ENCODE measurements at places on chromosomes 3 and 15.

- no peak for DNase-seq
Measured at GRCh38 chr3:19881036-19881435, 53.0 kb downstream of the EFHB start.

- DNase-seq: peak; percentile 60
Measured at GRCh38 chr3:12984023-12984823, 89.0 kb downstream of the IQSEC1 start.

DNA sequence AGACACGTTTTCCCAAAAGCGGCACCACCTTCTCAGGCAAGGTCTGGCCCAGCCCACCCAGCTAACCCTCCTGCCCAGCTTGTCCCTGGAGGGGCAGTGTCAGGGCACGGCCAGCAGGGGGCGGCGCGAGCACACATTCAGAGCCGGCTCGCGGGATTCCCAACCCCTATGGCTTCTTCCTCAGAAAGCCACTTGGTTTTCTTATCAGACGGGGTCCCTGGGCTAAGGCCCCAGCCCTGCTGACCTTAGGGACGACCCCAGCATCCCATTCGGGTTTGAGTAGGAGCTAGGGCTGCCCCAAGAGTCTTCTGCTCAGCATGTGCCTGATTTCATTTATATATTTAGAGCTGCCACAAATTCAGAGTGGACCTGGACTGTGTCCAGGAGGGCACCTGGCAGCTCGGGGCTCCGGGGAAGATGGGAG lies 14.5 kb downstream of the RLBP1 start:
- DNase-seq: peak; percentile 68

GRCh38 chr3:18446149-18446825 lies 21.1 kb upstream of the SATB1 start:
- no peak for DNase-seq

- no peak for DNase-seq
Measured at GRCh38 chr15:48089702-48090101, 31.1 kb upstream of the SLC24A5 start.

DNA sequence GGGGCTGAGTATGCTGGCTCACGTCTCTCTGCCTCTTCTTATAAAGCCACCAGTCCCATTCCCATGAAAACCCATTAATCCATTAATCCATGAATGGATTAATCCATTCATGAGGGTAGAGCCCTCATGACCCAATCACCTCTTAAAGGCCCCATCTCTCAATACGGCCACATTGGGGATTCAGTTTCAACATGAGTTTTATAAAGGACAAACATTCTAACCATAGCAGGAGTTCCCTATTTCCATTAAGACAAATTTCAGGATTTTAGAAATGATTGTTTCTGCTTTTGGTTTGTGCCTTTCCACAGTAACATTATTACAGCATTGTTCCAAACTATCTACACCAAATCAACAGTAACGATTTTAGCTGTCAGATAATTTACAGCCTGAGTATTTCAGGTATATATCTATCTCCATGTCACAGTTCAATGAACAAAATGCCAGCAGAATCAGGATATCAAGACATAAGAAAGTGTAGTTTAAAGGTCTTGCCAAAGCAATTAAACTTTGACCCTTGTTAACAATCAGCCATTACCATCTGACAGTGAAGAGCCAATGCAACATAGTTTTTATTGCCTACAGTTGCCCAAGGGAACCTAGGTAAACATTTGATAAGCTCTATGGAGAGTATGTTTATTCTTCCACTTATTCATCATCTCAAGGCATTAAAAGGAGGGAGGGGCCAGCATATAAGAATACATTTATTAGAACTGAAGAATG lies 3.8 kb downstream of the TSPAN3 start:
- DNase-seq: no peak

- no peak for DNase-seq
Measured at GRCh38 chr15:32649342-32649741, 7.8 kb downstream of the SCG5 start.

GRCh38 chr3:184186184-184186901 lies at the start of gene ABCF3:
Gene ABCF3 (plus strand): TSS chr3:184186199. CDS start chr3:184186208, 9 bp downstream.
- peak; percentile 47 for DNase-seq

DNA sequence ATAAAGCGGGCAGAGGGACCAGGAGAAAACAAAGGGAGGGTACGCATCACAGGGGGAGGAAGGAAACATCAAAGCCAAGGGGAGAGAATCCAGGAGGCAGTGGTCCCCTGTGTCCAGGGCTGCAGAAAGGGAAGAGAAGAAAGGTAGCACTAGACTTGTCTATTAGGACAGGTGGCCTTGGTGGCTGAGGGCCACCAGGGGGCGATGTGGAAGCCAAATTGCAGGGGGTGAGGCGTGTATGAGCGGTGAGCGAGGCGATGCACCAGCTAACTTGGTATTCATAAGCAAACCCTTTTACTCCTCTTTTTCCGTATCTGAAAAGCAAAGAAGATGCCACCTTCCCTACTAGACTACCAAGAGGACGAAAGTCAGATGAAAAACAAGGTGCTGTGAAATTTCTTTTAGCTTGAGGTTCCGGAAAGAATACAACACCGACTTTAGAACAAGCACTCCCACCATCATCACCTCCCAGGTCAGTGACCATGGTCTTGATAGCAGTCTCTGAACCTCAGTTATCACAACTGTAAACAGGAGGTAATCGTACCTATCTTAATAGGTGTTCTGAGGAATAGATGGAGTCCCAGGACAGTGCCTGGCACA lies 654.4 kb upstream of the ADAMTS9 start:
- DNase-seq: peak; percentile 46

All from RPMI7951 (cell line).